ENCODE measurements at places on chromosomes 11 and 22.
A peak's percentile ranks its signal among the peaks of the same experiment; 100 is the strongest.

DNA sequence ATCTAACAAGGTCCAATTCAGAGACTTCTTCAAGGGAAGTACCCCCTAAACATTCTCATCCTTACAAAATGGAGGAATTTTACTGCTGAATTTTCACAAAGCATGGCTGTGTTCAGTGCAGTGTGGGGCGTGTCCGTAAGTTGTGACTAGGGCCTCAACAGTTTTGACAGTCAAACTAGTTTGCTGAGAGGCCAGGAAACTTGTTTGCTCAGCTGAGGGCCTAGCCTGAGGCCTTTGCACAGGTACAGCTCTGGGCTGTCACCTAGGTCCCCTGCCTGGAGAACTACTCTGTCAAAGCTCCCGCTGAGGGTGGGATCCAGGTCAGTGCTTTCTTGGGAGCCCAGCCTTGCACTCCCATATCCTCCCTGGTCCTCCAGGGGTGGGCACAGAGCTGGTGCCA is 27.9 kb downstream of the TCP11L1 start:
- no peak for DNase-seq

DNA sequence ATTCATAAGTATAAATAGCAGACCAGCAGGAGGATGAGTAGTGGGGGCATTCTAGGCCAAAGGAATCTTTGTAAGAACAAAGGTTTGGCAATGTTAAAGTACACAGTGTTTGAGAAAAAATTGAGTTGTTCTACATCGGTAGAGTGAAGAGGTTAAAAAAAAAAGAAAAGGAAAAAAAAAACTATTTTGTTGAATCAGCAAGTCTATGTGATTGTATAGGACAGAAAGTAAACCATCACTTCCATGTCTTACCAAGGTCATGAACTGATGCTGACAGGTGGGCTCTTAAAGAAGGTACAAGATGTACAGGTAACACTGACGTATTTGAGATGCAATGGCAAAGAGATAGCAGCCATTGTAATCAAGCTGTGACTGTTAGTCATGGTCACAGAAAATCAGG is 29.5 kb upstream of the PTH start:
- no peak for DNase-seq

- DNase-seq = peak; percentile 76
Measured at GRCh38 chr22:50599816-50600455, 657 bp upstream of the MAPK8IP2 start.

GRCh38 chr11:18365741-18366140 is 28.6 kb upstream of the LDHA start:
- no peak for DNase-seq

DNA sequence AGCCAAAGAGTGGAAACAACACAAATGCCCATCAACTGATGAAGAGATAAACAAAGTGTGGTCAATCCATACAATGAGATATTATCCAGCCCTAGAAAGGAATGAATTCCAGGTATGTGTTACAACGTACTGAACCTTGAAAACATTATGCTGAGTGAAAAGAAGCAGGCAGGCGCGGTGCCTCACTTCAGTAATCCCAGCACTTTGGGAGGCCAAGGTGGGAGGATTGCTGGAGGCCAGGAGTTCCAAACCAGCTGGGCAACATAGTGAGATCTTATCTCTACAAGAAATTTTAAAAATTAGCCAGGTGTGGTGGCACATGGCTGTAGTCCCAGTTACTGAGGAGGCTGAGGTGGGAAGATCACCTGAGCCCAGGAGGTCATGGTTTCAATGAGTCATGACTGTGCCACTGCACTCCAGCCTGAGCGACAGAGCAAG is 24.6 kb upstream of the TESMIN start:
- DNase-seq = no peak

DNA sequence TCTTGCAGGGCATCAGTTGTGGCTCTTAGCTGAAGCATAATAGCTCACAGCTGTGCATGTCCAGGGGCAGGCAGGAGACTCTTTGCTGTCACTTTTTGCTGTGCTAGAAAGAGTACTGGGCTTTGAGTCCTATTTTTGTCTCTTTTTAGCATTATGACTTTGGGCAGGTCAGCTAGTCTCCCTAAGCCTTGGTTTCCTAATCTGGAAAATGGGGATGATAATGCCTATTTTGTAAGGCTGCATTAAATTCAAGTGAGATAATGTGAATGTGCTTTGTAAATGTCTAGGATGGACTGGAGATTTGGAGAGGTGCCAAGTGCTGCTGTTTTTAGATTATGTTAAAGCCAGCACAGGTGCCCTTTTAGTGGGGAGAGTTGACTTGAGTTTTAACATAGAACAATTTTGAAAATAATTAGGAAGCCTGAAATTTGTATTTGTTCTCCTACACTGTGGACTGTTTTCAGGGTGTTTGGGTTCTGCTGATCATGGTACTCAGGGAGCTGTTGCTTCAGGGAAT is 19.1 kb downstream of the CABIN1 start:
- no peak for DNase-seq

GRCh38 chr11:47186076-47186699 is at the start of gene PACSIN3:
Gene PACSIN3 (minus strand): TSS chr11:47186434. CDS start chr11:47182727, 3,707 bp downstream.
- peak; percentile 47 for DNase-seq

- no peak for DNase-seq
Measured at GRCh38 chr11:123482218-123482617, 52.1 kb downstream of the GRAMD1B start.

- DNase-seq = no peak
Measured at GRCh38 chr11:120547316-120547715, 35.8 kb downstream of the GRIK4 start.

- DNase-seq = no peak
Measured at GRCh38 chr11:36091256-36091811, 147.5 kb downstream of the LDLRAD3 start.
